ENCODE measurements at places on chromosomes 3 and 15. TPM values are rescaled to one million over a fixed set of nuclear protein-coding genes. Genes with fewer than 3 reads are reported as not detected.

DNA sequence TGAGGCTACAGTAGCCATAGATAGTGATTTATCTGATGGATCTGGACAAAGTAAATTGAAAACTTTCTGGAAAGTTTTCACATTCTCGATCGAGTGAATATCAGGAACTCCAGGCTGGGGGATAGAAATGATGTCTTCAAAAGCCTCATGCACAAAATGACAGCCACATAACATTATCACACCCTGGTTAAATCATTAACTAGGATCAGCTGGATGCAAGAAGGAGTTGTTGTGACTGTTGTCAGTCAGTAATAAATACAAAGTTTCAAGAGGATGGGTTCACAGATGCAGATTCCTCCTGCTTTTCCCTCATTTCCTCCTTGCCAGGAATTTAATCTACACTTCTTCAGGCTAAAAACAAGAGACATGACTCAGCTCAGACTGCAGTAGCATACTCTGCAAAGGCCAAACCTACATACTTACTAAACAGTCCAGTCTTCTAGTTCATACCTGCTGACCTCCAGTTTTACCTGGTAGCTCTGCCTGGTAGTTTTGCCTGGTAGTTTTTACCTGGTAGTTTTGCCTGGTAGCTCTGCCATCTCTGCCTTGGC is 40.9 kb downstream of the C2CD4A start:
- no peak for DNase-seq

GRCh38 chr3:195031574-195032003 is 239.4 kb downstream of the XXYLT1 start:
- DNase-seq, result peak; percentile 58

DNA sequence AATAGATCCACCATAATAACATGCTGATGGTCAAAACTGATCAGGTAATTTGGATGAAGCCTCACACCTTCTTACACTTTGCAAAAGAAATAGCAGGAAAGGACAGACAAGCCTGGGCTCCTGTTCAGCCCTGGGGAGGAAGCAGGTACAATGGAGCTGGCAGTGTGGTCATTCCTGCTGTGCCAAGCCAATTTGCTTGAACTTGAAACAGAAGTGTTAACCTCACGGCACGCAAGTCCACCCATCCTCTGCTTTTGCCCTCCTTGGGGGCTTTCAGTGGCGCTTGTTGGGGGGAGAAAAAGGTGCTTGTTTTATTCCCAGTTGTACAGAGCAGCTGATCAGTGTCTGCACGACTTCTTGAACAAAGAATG is 36.8 kb upstream of the RFTN1 start:
- DNase-seq, result no peak

GRCh38 chr3:13053893-13054292 is 19.3 kb downstream of the IQSEC1 start:
- no peak for DNase-seq

DNA sequence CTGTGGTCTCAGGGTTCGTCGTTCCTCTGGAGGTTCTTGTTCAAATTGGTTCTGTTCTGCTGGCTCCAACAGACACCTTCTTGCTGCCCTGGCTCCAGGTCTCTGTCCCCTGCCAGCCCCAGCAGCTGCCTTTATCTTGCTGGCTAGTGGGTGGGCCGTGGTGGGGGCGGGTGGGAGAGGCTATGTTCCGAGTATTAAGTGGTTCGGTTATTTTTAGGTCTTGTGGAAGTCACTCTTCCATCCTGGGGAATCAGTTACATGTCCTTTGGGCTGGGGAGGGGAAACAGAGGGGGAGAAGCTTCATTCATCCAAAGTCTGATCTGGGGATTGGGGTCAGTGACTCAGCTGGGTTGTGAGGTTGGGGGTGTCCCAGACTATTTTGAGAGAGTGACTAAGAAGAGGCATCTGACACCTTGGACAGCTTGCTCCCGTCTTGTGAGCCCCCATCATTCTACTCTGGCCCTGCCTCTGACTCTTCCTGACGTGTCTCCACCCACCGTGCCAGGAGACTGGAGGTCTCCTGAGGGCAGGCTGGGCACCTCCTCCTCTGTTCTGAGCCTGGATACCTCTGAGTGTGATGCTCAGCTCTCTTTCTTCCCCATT is at the start of gene XIRP1:
XIRP1 (minus strand) TSS at position 106 of the 603 bp plus-strand sequence. CDS start 3,150 bp downstream, outside the sequence.
- no peak for DNase-seq

- peak; percentile 40 for DNase-seq
These were observed 808 bp downstream of the ARRDC4 start for GRCh38 chr15:97961067-97961954.

- no peak for DNase-seq
These were observed 11.0 kb upstream of the KCNMB2 start for GRCh38 chr3:178525251-178525650.

DNA sequence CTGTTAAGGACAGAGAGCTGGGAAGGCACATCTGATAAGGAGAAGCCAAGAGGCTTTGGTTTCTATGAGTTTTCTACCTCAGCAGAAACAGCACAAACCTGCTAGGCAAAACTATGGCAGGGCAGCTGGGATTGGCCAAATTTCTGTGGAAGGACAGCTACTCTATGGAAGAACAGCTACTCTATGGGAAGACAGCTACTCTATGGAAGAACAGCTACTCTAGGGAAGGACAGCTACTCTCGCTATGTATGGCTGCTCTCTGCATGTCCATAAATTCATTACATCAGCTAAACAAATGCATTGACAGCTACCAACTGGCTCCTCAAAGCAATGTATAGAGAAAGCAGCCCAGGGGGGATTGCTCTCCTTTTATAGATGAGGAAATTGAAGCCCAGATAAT is 24.8 kb downstream of the MASP1 start:
- no peak for DNase-seq

DNA sequence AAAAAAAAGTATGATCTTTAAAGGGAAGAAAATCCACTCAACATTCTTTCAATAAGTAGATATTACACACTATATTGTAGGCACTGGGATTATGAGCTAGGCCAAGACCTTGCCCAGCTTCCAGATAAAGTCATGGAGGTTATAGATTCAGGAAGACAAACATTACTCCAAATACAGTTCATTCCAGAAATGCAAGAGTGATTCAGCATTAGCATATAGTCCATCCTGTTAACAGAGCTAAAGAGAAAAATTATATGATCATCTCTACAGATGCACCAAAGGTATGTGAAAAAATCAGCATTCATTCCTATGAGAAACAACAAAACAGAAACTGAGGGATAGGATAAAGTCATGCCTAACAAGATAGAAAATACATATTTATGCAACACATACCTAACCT is 42.1 kb upstream of the NSMCE3 start:
- no peak for DNase-seq

Gene DRD3
- not detected for total RNA-seq

Gene GOLGA6B
- total RNA-seq, result 0.11 TPM

Gene ZNF385D
- 2.9 TPM for total RNA-seq
